ENCODE measurements at places on chromosomes 13 and 19.

DNA sequence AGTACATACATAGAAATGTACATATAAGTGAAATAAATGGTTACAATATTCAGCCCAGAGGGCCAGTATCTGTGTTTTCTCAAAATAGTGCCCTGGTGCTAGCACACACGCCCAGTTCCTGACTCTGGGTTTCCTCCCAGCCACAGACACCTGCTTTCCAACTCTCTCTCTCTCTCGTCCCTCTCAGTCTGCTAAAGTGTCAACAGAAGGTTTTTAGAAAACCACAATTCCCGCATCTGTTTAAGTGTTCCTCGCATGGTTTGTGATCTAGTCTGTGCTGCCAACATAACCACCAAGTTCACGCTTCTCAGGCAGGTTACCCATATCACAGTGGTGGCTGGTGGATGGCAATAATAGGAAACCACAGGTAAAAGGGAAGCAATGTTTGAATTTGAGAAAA lies 17.8 kb upstream of the UPF3A start:
- no peak for DNase-seq

GRCh38 chr19:46381756-46382345 lies 31.5 kb downstream of the CCDC8 start:
- DNase-seq = no peak

GRCh38 chr13:57946361-57946760 lies 314.8 kb downstream of the PCDH17 start:
- no peak for DNase-seq

- DNase-seq = no peak
Observed at GRCh38 chr13:44768775-44769581, 192.8 kb upstream of the TSC22D1 start.

DNA sequence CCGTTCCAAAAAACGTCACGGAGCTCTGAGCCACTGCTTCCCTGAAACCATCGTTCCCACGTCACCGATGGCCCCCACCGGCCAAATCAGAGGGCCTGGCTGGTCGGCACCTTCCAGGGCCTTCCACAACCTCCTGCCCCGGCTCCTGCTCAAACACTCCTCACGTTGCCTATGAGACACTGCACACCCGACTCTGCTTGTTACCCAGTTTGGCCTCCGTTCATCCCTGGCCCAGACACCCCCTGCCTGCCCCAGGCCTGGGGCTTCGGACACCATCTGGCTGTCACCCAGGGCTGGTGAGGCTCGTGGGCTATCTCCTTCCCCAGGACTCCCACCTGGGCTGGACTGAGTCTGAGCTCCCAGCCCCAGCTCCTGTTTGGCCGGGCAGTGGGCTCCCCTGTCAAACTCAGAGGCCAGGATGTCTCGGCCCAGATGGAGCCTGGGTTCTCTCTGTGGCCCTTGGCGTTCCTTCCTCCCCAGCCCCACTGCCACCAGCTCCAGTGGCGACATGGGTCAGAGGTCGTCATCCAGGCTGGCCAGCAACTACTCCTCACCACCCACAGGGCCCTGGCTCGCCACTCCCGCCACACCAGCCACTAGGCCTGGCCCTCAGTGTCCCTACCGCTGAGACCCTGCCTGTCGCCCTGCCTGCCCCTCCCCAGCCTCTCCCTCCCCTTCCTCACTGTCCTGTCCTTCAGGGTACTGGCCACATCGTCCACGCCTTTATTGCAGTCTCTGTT lies 17.7 kb downstream of the CERS1 start:
- DNase-seq = no peak

DNA sequence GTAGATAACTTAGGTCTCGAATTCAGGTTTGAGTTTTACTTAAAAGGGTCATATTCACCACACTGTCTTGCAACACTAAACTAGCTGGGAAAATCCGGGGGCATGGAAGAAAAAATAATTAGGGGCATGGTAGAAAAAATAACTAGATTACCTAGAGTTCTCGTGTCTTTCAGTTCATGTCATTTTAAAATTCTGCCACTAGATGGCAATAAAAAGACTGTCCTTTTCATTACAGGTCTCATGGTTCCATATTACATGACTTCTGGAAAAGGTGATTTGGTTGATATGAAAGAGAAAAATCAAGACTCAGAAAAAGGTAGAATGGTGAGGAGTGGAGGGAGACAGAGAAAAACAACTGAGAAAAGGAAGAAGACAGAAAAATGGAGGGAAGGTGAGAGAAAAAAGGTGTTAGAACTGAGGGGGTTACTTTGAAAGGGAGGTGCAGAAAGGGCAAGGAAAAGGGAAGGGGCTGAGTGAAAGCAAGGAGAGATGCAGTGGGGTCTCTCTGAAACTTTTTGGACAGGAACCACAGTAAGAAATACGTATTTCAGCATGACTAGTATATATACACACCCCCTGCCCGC lies 299.0 kb downstream of the KLF12 start:
- DNase-seq = no peak

- no peak for DNase-seq
Observed at GRCh38 chr19:16293118-16294091, 31.2 kb upstream of the KLF2 start.

- no peak for DNase-seq
Observed at GRCh38 chr19:12664406-12665280, 1.9 kb downstream of the MAN2B1 start.

DNA sequence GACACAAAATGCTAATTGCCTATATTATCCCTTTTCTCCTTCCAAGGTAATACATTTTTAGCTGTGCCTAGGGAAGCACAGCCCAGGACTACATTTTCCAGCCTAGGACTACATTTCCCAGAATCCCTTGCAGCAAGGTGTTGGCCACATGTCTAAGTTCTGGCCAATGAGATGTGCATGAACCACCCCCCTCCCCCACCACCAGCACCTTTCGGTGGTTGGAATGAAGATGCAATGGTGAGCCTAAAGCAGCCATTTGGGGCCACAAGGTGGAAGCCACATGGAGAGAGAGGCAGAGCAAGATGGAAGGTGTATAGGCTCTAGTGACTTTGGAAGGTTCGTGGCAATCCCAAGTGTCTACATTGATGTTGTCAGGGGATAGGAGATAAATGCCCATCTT lies 16.2 kb downstream of the UNC13A start:
- DNase-seq = peak; percentile 6

DNA sequence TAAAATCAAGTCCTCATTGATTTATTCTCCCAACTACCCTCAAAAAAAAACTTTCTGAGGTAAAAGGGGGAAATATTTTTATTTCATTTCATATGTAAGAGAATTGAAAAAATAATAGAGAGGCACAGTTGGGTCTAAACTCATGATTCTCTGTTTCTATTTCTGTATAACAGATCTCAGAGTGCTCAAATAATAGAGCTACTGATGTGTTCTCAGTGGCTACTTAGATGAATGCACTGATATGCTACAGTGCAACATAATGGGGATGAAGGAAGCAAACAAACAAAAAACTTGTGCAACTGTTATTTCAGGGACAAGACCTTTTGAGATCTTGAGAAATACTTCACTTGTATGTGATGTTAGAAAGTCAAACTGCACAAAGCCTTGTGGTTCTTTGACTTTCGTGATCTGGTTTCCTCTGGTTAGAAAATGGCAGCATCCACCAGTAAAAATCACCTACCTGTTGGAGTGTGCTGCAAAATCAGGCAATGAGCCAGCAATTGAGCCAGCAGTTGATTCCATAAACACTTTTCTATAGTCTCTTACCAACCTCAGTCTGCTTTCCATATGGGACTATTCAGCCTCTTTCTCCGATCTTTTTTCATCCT lies 9.7 kb upstream of the DACH1 start:
- DNase-seq = no peak

DNA sequence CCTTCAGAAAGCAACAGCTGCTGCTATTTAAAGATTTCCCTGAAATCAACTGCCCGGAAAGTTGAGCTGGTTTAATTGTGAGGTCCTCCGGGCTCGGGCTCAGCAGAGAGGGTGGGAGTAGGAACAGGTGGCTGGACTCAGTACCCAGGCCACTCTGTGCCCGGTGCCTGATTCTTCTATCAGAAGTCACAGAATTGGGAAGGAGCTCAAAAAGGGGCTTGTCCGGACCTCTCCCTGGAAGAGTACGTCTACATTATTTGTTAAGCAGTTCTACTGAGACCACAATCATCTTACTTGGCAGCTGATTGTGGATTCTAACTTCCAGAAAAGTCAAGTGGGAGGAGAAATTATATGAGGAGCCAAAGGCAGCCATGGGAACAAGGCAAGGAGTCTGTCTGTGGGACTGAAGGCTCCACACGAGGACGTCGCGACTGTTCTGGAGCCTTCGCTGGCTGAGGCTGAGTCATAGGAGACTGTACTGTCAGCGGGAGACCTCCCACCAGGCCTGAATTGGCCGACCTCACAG lies 91.7 kb upstream of the ANKRD10 start:
- DNase-seq = no peak

GRCh38 chr13:100234524-100235136 lies 145.7 kb downstream of the PCCA start:
- DNase-seq = no peak

- no peak for DNase-seq
Observed at GRCh38 chr13:20848203-20848602, 54.3 kb downstream of the XPO4 start.

DNA sequence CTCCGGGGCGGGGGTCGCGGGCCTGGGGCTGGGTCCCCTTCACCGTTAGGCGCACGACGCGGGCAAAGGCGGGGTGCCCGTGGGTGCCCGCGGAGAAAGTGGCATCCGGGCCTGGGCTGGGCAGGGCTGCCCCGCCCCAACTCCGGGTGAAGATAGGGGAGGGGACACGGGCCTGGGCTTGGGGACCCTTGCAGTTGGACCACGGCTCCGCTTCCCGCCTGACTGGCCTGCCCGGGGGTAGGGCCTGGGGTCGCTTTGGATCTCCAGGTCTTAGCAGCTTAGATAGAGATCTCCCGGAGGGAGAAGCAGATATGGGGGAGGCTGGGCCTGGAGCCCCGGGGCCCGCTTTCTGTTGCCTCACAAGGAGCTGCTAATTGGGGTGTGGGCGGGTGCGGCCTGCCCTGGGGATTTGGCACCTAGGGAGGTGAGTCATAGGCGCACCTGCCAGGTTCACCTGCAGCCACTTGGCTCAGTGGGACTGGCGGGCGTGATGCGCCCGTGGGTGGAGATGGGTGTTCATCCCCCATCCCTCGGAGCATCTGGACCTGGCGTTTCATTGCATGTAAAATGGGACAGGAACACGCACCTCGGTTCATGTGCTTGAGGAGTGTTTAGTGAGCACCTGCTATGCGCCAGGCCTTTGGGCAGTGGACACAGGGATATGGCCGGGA lies 585 bp downstream of the MAP1S start:
- no peak for DNase-seq

DNA sequence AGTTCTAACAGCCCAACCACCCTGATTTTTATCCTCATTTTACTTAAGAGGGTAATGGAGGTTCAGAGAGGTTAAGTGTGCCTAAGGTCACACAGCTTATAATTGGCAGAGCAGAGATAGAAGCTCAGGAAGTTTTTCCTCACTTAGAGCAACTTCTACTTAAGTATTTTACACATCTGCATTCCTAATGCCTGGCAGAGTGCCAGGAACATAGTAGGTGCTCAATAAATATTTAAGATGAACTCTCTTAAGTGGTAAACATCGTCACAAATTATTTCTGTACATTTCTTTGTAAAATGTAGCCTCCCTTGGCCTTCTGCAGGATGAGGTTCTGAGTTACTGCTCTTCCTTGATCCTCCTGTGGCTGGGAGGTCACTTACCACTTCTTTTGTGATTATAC lies 14.7 kb downstream of the FARP1 start:
- no peak for DNase-seq

GRCh38 chr13:93927431-93927830 lies 552.1 kb downstream of the DCT start:
- no peak for DNase-seq

- peak; percentile 81 for DNase-seq
Observed at GRCh38 chr19:27793128-27793643, 1419.8 kb downstream of the UQCRFS1 start.

GRCh38 chr19:44987148-44987675 lies 14.1 kb upstream of the RELB start:
- no peak for DNase-seq

- no peak for DNase-seq
Observed at GRCh38 chr13:25882466-25883357, 169.1 kb downstream of the SHISA2 start.

- no peak for DNase-seq
Observed at GRCh38 chr13:80840316-80840976, 499.5 kb upstream of the SPRY2 start.

DNA sequence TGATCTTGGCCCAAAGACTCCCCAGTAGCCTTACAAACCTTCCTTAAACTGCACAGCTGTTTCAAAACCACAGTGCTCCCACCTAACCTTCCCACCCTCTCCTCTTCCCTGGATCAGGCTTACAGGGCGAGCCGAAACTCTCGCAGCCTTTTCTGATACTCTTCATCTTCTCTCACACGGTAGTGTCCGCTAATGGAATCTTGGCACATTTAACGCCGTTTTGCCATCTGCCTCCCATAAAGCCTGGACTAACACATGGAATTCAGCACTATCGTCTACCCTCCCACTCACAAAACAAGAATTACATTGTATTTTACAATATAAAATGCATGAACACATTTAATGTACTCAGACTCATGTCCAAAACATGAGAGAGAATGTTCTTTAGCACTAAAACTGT lies 135.9 kb downstream of the RAP2A start:
- DNase-seq = no peak

DNA sequence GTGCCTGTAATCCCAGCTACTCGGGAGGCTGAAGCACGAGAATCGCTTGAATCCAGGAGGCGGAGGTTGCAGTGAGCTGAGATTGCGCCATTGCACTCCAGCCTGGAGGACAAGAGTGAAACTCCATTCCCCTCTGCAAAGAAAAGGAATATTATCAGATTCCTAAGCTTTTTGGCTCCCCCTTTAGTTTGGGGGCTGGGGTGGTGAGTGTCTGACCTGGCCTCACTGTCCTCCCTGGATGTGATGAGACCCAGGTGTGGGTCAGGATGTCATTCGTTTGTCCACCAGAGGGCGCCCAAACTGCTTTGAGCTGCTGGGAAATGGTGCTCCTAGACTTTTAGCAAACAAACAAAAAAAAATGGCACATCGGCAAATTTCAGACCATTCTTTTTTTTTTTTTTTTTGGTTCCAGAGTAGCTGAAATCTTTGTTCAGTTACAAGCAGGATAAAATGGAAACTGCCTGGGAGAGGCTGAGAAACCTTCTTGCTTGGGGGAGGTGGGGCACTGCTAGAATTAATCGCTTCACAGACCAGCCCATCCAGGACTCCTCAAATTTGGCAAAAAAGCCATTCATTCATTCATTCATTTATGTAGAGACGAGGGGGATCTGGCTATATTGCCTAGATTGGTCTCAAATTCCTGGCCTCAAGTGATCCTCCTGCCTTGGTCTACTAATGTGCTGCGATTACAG lies 29.4 kb downstream of the SPC24 start:
- DNase-seq = peak; percentile 19

DNA sequence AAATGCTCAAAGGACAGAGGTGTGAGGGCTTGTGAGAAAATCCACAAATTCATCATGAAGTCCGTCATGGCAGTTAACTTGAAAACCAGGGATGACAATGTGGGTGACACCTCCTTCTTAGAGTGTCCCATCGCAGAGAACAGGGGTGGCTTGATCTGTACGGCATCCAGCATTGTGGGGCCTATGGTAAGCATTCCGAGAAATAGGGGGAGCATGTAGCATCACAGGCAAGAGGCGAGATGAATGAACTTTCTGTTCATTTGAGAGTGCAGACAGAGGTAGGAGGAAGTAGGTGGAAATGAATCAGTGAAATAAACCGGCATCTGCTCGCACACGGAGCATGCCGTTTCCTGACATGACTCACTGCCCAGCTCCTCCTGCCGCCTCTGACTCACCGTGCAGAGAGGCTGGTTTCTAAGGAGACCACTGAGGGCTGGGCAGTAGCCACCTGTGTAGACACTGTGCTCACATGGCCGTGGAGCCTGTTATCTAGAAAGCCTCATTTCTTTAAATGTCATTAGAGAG lies 339.0 kb downstream of the RFC3 start:
- DNase-seq = no peak

GRCh38 chr13:109781384-109782065 lies 4.9 kb downstream of the IRS2 start:
- DNase-seq = no peak

Measured in cerebellar nuclear complex (tissue), 1 donor.